Epithelial cell of proximal tubule (primary cell): ENCODE measurements at places on chromosomes 1 and 21. TPM values are rescaled to one million over a fixed set of nuclear protein-coding genes. Genes with fewer than 3 reads are reported as not detected.

GRCh38 chr1:212539737-212540430, 68.7 kb upstream of the ATF3 start:
- DNase-seq: no peak

DNA sequence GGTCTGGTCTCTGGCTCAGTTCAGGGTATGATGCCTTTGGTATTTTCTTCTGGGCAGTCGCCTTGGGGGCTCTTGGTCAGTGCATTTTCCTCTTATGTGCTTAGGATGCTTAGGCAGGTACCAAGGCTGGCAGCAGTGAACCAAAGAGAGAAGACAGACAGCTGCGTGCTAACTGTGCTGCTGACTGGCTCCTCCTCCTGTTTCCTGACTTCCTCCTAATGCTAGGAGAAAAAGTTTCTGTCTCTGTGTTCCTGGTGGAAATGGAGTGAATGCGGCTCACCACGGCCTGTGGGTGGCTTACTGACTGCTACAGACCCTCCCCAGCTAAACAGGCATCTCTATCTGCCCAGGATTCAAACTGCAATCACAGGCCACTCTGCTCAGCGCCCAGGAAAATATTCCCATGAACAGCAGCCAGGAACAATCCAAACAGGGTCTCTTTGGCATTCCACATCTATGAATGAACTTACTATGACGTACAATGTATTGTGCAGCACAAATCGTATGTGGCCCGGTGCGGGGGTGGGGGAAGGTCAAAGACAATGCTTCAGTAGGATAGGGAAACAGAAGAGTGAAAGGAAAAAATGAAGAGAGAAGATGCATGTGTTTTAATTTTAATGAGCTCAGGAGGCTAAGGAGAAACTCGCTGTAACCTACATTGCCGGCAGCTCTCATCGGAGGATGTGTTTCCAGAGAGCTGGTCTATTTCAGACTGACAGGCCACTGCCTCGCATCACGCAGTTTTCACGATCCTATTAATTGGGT, 2.8 kb downstream of the ABCG1 start:
- DNase-seq: no peak

- DNase-seq: no peak
These were observed 11.2 kb downstream of the TRIM62 start for GRCh38 chr1:33170351-33171274.

DNA sequence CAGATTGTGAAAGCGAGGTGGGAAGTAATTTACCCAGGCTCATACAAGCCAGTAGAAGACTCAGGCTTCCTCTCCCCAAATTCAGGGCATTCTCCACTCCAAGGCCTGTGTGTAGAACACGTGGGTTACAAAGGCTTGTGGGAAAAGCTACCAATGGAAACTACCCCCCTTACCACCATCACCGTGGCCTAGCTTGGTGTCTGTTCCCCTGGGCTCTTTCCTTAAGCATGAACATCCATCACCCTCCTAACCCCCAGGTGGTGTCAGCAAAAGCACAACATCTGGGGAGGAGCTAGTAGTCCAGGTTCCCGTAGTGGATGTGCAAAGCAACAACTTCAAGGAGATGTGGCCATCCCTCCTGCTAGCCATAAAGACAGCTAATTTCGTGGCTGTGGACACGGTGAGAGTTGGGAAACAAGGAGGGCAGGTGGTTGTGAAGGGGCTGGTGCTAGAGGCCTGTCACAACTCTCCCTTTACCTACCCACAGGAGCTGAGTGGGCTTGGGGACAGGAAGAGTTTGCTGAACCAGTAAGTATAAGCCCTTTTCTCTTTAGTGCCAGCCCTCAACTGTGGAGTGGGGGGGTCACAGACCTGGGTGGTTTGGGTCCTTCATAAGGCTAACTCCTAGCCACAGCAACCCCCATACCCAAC, 701 bp upstream of the MUTYH start:
- no peak for DNase-seq

- peak; percentile 19 for DNase-seq
These were observed 161.8 kb downstream of the DSCAM start for GRCh38 chr21:40685141-40685540.

DNA sequence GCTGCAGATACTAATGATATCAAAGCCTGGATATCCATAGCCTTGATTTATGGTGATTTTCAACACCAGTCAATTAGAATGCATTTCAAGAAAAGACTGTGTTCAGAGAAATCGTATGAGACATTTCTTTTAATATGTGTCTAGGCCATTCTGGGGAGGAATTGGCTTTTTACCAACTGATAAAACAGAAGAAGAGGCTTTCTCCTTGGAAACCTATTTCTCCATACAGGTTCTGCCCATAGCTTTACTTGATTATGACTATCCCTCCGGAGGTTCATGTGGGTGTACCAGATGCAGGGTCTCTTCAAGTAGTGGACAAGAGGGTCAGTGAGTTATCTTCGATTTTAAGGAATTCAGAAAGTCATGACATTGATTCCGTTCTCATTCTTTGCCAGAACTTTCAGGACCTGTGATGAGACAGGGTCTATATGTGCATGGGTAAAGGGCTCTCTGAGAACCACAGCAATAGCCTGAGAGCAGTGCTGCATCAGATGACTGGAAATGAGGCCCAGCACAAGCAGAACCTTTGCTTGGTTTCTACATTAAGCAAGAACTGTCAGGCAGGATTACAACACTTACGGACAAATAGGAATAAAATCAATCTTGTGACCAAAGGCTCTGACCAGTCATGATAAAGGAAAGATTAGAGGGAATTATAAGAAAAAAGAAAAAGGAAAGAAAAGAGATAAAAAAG, 263.7 kb upstream of the SGIP1 start:
- DNase-seq: no peak

Gene FALEC
- total RNA-seq: not detected in 2 replicates

Gene TENT5C
- total RNA-seq: under 0.01 TPM in 1 of 2 replicates, not detected in the other

Gene GPR61
- not detected in 2 replicates for total RNA-seq
